ENCODE measurements at places on chromosomes 12 and 14.

GRCh38 chr14:86646696-86647690 lies 1117.0 kb downstream of the FLRT2 start:
- DNase-seq: no peak

DNA sequence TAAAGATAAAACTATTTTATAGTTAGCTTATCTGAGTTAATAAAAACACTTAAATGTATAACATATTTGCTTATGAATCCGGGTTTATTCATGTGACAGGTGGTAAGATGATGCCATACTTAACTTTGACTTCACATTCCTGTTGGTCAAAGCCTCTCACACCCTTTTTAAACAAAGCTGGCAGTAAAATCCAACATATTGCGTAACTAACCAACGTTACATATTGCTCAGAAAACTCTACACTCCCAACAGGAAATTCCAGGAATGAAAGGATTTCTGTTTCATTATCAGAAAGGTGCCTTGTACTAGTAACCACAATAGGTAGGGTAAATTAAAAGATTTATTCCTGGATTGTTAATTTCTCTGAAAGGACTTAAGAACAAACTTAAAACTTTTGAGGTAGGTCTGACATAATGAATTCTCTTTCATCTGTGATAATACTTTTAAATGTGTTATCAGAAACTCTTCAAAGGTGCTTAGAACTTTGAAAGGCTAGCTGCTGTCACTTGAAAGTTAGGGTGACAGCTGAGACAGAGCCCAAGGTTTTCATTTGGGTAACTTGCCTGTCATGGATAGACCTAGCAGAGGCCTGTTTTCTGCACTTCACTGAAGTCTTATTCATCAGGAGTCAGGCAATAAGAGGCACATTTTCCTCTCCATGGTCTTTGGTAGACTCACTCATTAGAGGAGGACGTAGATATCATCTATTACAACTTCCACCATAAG lies 23.8 kb upstream of the CATSPERB start:
- no peak for DNase-seq

GRCh38 chr12:57609101-57609780 lies 2.0 kb upstream of the ARHGEF25 start:
- DNase-seq: no peak

DNA sequence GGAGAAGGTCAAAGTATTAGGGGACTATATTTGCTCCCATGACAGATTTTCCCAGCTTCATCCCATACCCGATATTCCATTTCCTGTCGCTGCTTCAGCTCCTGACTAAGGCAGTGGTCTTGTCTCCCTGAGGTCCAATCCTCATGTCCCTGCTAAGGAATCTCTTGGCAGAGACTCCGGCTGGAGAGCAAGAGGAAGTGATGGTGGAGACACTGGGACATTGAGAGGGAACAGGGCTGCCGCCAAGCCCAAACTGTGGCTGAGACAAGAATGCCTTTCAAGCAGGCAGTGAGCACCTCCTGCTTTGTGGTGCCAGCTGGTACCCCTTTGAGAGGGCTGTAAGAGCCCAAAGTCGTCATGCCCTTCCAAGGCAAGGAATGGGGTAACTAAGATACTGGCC lies 5.5 kb downstream of the SP7 start:
- DNase-seq: no peak

GRCh38 chr14:75751296-75751695 lies 90.2 kb downstream of the TTLL5 start:
- no peak for DNase-seq

DNA sequence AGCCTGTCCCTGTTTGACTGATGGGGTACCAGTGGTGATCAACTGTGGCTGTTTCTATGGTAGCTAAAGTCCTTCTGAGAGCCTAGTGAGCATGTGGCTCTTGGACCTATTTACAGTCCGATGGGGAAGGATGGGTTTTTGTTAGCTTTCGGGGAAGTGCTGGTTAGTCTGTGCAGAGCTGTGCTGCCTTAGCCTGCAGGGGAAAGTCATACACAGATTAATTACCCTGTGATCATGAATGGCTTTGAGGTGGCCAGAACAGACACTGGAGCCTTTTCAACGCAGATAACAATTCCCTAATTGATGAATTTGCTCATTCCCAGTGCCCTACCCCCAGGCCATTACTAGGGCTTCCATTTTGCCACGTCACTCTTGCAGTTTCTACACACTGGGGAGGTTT lies 99.7 kb downstream of the WSCD2 start:
- DNase-seq: no peak

- DNase-seq: no peak
These were observed 11.8 kb upstream of the OR6S1 start for GRCh38 chr14:20652996-20653975.

- DNase-seq: no peak
These were observed 116.3 kb downstream of the SLC15A4 start for GRCh38 chr12:128707488-128707887.

DNA sequence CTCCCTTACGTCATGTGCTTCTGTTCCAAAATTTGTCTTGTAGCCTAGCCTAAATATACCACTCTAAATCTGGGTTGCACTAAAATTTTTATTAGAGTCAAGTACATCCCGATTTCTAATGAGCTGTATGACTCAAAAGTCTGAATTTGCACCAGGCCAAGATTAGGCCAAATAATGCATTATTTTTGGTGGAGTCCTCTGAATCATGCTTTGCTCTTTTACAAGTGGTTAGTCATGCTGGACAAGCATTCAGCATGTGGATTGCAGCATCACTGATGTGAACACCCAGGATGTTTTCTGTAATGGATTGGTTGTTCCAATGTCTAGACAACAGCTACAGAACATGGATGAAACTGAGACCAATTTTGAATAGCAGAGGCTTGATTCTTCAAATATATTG lies 23.7 kb downstream of the HEBP1 start:
- no peak for DNase-seq

GRCh38 chr14:65000898-65001591 lies 14.3 kb downstream of the FNTB start:
- DNase-seq: no peak

GRCh38 chr12:15613981-15614380 lies 175.2 kb downstream of the EPS8 start:
- DNase-seq: no peak

DNA sequence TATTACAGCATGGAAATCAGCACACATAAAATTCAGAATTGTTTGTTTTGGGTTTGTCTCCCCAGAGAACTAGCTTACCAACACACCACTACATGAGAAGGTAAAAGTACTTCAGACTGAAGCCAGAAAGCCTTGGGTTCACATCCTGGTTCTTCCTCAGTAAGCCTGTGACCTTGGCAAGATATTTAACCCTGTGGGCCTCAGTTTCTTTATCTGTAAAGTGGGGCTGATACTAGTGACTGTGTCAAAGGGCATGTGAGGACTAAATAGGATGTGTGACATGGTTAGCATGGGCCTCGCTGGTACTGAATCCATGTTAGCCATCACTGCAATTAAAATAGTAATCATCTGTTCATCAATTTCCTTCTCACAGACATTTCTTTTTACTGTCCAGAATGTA lies 366.1 kb downstream of the MED13L start:
- DNase-seq: no peak

DNA sequence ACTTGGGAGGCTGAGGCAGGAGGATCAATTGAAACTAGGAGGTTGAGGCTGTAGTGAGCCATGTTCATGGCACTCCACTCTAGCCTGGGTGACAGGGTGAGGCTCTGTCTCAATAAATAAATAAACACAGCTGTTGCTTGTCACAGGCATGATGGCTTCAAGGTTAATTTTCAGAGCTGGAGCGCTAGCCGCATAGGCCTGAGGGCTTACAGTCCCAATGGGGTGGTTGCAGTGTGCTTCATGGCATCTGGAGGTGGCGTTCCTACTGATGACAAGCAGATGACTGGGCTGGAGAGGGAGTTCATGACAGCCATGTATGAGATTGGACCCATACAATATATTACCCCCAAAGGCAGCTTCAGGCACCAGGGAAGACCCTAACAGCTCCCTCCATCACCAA lies 1.6 kb upstream of the FMNL3 start:
- DNase-seq: no peak

DNA sequence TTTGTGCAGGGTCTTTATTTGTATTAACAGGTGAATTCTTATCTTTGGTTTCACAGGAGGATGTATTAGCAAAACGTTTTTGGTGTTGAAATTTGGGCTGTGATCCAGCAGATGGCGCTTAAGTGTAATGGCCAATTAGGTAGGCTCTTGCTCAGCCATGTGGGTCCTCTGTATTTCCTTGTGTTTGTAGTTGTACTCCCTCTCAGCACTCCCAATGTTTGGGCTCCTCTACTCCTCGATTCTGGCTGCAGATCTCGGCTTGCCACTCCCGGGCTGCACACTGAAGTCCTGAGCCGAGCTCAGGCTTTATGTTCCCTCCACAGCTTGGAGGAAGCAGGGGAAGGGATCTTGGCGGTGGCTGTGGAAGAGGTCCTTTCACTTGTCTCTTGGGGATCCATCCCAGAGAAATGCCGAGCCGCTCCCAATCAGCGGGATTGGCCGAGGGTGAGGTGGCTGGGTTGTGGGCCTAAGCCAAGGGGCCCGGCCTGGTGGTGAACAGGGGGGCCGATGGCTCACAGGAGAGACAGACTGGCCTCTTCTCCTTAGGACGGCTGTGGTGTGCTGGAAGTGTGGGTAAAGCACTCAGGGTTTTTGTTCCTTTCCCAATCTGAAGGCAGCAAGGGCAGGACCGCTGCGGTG lies 133.7 kb downstream of the AEBP2 start:
- peak; percentile 17 for DNase-seq

GRCh38 chr12:104702565-104703139 lies 245.9 kb downstream of the CHST11 start:
- DNase-seq: no peak

DNA sequence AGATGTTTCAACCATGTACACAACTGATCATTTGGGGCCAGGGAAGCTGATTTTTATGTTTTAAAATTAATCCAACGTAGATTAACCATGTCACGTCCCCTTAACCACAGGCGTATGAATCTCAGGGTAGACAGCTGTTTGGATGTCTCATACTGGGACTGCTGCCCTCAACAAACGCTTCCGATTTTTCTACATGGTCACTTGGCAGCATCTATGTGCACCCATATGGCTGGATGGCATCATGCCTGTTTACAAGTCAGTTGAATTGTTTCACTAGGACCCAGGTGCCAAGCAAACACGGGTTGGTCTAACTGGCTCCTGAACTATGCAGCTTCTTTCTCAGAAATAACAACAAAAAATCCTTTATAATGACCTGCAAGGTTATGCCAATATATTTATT lies 393.8 kb downstream of the NPAS3 start:
- DNase-seq: no peak

DNA sequence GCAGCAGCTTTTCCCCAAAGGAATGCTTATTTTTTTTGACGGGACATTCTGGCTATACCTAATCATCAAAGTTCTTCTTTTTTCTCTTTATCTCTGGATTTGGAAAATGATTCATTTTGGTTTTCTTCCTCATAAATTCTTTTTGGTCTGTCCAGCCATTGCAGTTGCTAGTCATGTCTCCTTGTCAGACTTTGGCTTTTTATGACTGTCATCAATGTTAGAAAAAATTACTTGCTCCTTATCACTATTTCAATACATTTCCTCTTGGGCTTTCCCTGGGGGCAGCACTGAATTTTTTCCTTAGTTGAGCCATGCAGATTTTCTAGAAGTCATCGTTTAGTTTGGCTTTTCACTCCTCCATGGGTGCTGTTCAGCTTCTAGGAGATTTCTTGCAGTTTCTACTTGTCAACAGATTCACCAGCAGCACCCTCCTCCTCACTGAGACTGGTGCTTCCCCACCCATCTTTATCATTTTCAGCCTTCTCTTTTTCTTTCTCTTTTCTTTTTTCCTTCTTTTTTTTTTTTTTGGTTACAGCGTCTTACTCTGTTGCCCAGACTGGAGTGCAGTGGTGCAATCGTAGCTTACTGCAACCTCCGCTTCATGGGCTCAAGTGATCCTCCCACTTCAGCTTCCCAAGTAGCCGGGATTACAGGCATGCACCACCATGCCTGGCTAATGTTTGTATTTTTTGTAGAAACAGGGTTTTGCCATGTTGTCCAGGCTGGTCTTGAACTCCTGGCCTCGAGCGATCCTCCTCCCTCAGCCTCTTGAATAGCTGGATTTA lies 5.2 kb downstream of the ADIPOR2 start:
- no peak for DNase-seq

DNA sequence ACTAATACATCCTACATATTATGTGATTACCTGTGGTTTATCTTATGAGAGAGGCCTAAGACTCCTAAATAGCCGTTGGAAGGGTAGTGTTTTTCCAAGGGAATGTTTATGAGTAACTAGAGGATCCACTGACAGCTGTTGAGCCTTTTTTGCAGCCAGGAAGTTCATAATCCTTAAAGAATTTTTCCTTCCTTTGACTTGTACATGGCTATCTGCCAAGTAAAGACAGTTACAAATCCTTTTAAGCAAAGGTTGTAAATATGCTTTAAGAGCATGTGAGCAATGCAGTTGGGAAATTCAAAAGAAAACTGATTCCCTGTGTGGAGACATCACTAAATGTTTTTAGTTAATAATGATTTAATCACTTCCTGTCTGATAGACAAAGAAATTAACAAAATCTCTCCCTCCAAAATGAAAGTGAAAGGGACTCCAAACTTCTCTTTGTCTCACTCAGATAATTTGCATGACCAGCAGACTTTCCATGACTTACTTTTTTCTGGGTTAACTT lies 333.8 kb downstream of the PDZRN4 start:
- no peak for DNase-seq

DNA sequence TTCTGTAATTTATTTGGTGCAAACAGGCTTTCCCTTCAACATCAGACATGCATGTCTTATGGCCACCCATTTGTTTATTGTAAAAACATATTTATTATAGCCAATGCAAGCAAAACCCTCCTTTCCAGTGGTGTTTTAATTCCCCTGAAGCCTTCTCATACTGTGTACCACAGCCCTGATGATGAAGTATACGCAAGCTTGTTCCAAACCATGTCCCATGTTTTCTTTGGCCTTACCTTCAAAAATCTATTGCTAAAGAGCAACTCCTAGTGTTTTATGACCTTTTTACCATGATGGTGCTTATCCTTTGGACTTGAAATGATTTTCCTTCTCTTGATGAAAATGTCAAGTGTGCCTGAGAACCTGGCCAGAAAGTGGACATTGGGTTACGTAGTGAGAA lies 85.9 kb upstream of the CCDC91 start:
- DNase-seq: no peak

DNA sequence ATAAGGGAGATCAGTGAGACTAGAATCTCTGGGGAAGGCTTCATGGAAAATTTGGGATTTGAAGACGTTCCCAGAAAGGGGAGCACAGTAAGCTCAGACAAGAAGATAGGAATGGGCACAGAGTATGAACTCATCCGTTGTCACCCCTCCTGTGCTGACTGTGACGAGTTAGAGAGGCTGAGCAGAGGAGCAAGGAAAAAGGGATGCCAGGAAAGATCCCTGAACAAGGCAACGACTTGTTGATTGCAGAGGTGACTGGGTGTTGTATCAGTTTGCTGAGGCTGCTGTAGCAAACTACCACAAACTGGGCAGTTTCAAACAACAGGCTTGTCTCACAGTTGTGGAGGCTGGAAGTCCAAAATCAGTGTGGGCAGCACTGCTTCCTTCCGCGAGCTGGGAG lies 5.9 kb upstream of the GPD1 start:
- no peak for DNase-seq

Measured in NCI-H2081 (cell line).